Activated CD8-positive, alpha-beta memory T cell treated with anti-CD3 and anti-CD28 coated beads, Interleukin-2, amount 10 ng/mL, durations not matched to agents 7 days and 5 days (primary cell): ENCODE measurements at places on chromosomes 3 and 15. TPM values are rescaled to one million over a fixed set of nuclear protein-coding genes. Genes with fewer than 3 reads are reported as not detected.

The DPP8 gene
- total RNA-seq, result 41.6 TPM

The AMIGO3 gene
- total RNA-seq, result 1.2 TPM

The HGD gene
- 0.49 TPM for total RNA-seq

The CADM2 gene
- 0.30 TPM for total RNA-seq

The PCNP gene
- total RNA-seq, result 138 TPM

The HCLS1 gene
- total RNA-seq, result 312 TPM

DNA sequence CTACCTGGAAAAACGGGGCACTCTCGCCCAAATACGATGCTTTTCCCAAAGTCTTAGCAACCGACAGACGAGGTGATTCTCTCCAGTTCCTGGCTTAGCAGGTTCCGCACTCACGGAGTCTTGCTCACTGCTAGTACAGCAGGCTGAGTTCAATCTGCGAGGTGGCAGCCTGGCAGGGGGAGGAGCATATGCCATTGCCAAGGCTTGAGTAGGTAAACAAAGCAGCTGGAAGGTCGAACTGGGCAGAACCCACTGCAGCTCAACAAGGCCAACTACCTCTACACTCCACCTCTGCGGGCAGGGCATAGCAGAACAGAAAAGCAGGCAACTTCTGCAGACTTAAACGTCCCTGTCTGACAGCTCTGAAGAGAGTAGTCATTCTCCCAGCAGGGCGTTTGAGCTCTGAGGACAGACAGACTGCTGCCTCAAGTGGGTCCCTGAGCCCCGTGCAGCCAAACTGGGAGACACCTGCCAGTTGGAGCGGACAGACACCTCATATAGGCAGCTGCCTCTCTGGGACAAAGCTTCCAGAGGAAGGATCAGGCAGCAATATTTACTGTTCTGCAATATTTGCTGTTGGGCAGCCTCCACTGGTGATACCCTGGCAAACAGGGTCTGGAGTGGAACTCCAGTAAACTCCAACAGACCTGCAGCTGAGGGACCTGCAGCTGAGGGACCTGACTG is 73.4 kb upstream of the CADM2 start:
- H3K36me3 ChIP-seq, result no peaks in the 10 kb centered on the region
- no peak overlapping the region for H3K27ac ChIP-seq
- no peaks in the 10 kb centered on the region for H3K27me3 ChIP-seq
- DNase-seq, result no peak
- H3K4me1 ChIP-seq, result no peaks in the 10 kb centered on the region
- no peak overlapping the region for H3K4me3 ChIP-seq

DNA sequence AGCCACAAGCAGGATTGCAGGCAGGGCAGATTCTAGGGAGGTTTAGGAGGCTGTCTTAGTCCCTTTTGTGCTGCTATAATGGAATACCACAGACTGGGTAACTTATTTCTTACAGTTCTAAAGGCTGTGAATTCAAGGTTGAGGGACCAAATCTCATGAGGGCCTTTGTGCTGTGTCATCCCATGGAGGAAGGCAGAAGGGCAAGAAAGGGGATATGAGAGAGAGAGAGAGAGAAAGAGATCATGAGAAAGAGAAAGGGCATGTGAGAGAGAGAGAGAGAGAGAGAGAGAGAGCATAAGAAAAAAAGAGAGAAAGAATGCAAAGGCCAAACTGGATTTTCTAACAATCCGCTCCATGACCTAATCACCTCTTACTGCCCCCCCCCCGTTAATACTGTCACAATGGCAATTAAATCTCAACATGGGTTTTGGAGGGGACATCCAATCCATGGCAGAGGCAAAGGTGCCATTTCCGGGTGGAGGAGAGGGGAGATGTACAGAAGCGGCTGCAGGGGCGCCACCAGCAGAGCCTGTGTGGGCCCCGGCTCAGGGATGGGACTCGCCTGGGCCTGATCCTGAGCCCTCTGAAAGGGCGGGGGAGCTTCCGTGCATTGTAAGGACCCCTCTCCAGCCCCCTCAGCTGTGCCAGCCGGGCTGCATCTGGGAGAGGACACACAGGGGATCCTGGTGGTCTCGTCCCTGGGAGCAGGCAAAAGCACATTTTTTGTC is 20.5 kb downstream of the MRPS11 start:
- no peaks in the 10 kb centered on the region for H3K4me1 ChIP-seq
- no peaks in the 10 kb centered on the region for H3K27me3 ChIP-seq
- no peak for DNase-seq

- no peaks in the 10 kb centered on the region for H3K27me3 ChIP-seq
- H3K4me1 ChIP-seq, result peaks cover 9% of the 10 kb centered on the region
- DNase-seq, result no peak
- H3K36me3 ChIP-seq, result peaks cover 26% of the 10 kb centered on the region
These were observed 8.5 kb downstream of the NEIL1 start for GRCh38 chr15:75355369-75355768.

DNA sequence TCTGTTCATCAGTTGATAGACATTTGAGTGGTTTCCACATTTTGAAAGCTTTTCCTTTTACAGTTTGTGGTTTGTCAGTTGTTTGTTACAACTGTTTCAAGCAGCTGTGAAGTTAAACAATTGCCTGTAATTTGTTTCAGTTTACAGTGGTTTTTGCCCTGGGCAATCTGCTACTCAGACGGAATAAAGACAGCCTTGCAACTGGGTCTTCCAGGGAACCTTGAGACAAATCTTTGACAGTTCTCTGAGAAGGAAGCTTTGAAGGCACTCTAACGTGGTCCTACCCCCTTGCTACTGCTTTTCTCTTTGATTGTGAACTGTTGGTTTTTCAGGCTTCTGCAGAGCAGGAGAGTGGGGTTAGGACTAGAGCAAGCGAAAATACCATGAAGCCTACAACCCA is 28.0 kb downstream of the LRRC28 start:
- H3K4me3 ChIP-seq, result no peak overlapping the region
- H3K27me3 ChIP-seq, result no peaks in the 10 kb centered on the region
- no peak for DNase-seq
- no peak overlapping the region for H3K27ac ChIP-seq
- peaks cover 29% of the 10 kb centered on the region for H3K4me1 ChIP-seq

DNA sequence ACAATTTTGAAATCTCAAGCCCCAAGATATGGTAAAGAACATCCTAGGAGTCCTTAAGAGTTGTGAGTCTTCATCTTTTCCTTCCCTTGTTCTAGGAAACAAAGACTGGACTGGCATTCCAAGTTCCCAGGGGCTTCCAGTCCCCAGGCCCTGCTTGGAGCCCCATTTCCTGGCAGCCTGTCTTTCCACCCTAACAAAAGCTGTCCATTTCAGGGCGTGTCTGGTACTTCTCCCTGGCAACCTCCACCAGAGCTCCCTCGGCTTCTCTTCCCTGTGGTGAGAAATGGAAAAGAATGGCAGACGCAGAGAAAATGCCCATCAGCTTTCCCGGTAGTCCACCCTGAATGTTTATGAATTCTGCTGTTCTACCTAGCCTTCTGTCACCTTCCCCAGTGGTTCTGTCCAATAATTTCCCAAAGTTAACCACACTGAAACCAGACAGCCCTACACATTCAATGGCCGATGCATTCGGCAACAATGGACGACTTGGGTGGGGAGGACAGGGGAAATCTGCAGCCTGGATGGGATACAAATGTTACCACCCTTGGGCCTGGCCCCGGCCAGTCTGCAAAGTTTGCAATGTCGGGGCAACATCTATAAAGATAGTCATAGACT is 6.8 kb downstream of the RAB6B start:
- H3K4me3 ChIP-seq, result no peak overlapping the region
- DNase-seq, result no peak
- H3K27ac ChIP-seq, result no peak overlapping the region
- H3K36me3 ChIP-seq, result no peaks in the 10 kb centered on the region

GRCh38 chr3:66398228-66399025 is 102.4 kb downstream of the LRIG1 start:
- H3K27ac ChIP-seq, result peak overlapping the region; percentile 34
- DNase-seq, result no peak
- H3K36me3 ChIP-seq, result peaks cover 12% of the 10 kb centered on the region
- peaks cover 12% of the 10 kb centered on the region for H3K4me1 ChIP-seq

DNA sequence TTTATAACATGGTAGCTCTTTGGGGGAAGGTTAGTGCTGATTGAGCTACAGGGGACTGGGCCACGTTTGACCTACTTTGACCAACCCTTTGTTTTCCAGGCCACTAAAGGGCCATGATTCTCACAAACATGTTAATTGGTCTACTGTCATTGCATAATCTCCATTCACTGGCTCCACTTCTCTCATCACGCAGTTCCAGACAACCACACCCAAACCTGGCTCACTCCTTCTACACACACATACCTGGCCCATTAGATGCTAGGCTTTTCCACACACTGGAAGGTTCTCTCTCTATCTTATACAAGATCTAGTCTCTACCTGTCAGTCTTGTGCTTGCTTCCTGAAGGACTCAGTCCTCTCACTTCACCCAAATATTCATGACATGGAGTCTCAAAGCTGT is 15.9 kb downstream of the TGM5 start:
- peaks cover 54% of the 10 kb centered on the region for H3K4me1 ChIP-seq
- no peak overlapping the region for H3K27ac ChIP-seq
- peaks cover 5% of the 10 kb centered on the region for H3K27me3 ChIP-seq
- no peak for DNase-seq

DNA sequence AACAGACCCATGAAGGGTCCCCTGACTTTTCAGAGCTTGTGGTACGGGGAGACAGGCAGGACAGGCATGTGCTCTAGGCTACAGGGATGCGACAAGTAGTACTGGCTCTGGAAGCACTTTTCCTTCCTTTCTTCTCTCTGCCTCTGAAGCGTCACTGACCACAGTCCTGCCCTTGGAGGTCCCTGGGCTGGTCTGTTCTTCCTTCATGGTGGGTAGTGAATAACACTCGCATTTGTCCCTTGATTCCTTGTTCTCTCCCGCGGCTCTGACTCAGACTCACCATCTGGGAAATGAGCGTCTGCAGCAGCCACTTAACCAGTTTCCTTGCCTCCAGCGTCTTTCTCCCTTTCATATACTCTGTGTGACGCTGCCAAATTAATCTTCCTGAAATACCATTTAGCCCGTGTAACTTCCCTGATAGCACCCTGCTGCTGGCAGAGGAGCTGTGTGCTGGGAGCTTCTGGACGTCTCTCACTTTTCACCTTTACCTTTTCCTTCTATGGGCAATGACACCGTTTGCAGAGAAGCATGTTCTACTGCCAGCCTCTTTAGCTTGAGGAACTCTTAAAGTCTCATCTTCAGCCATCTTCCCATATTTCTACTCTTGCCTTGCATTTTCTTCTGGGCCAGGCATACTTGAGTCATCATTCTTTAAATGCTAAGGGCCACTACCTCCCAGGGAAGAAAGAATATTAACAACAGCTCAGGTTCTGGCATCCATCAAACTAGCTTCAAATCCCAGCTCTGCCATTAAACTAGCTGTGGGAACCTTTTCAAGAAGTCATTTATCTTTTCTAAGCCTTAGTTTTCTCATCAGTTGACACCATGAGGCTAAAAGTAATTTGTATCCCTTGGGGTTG is 33.6 kb downstream of the TMEM45A start:
- no peak overlapping the region for H3K4me3 ChIP-seq
- H3K27me3 ChIP-seq, result peaks cover 18% of the 10 kb centered on the region
- no peaks in the 10 kb centered on the region for H3K36me3 ChIP-seq
